Thymus (tissue), 14 donors: ENCODE measurements at places on chromosomes 7 and 10.

GRCh38 chr10:111273635-111274034 is 196.8 kb downstream of the ADRA2A start:
- DNase-seq = no peak

DNA sequence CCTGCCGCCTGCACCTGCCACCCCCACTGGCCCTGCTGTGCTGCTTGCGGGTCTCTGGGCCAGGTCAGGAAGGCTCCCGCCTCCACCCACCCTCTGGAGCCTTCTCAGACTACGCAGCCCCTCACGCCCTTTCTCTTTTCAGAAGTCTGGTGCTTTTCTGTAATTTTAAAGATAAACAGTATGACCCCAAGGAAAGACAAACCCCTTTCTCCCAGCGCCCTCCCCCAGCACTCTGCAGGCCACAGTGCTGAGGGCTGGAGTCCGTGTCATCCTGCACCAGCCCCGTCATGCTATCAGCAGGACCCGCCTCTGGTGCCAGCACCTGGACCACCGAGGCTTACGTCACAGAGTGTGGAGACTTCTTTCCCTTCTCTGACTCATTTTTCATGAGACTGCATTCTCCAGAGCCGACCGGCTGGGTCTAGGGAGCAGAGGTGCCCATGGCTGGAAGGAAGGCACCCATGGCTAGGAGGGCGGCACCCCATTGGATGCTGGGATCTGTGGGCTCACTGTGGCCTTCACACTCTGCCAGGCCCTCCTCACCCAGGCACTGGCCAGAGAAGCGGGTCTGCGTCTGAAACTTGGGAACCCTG is 53.4 kb downstream of the CFAP46 start:
- no peak for DNase-seq

GRCh38 chr7:49714182-49714581 is 59.3 kb upstream of the VWC2 start:
- DNase-seq = no peak

- no peak for DNase-seq
Measured at GRCh38 chr7:50801907-50802306, 19.2 kb upstream of the GRB10 start.

DNA sequence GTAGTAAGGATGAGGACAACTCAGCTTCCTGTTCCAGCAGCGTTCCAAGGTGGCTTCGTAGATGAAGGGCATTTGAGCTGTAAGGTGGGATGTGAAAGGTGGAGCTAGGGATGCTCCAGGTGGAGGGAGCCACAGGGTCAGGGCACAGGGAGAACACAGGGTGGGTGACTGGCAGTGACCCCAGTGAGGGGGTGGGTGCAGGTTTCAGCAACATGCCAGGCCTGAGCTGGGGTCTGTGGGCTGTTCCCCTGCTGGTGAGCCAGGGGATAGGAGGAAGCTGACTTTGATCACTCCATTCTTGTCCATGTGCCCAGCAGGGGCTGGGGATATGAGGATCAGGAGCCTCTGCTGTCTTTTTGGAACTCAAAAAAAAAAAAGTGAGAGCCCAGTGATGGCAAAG is 33.2 kb downstream of the CDH23 start:
- no peak for DNase-seq

DNA sequence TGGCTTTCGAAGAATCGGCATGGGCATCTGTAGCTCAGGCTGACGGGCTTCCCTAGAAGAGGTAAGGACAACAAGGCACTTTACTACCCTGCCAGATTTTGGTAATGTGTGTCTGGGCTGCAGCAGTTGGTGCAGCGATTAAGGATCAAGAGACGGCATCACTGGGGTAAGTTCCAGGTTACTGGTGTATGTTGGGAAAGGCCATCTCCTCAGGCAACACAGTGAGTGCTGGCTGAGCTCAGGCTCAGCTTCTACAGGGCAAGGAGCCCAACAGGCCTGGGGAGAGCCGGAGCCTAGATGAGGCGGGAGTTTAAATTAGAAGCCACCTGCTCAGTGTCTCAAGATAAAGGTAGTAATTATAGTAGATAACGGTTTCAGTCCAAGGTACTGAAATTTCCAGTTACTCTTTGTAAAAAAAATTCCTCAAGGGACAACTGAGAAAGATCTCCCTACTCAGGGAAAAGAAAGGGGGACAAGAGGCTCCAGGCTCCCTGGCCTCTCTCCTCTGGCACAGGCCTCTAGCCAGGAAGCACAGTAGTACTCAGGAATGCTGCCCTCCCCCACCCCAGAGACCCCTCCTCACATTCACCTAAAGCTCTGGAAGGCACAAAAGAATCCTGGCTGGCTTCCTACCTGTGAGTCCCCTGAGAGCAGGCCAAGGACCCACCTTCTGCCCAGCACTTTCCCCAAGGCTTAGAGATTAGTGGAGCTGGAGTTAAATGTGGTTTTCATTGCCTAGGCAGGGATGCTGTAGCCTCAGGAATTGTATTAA is 3.9 kb downstream of the CXCL12 start:
- no peak for DNase-seq

DNA sequence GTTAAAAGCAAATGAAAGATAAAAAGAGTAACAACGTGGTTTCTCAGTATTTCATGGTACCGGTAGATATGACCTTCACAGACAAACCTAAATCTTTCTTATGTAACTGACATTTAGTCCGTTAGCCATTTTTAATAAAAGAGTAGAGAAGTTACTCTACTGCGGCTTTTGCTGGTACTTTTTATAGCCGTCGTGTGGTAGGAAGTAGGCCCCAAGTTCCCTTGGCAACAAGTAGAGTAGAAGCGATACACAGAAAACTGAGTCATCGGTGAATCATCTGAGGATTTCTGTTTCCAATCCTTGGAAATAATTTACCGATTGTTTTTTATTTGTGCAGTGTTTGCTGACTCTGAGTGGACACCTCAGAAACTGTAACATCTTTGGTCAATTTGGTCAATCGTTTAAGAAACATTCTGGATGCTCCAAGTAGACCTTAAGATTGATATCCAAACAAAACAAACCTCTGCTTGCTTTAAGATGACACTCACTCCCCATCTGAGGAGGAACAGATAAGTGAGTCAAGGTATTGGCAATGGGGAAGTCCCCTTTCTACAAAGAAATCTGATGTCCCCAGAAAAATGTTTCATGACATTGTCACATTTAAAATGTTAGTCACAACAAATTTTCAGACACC is 63.9 kb upstream of the AHR start:
- peak; percentile 52 for DNase-seq

- no peak for DNase-seq
Measured at GRCh38 chr7:75808106-75808505, 5.5 kb downstream of the CCL24 start.

- no peak for DNase-seq
Measured at GRCh38 chr10:110649347-110650264, 5.5 kb downstream of the RBM20 start.

DNA sequence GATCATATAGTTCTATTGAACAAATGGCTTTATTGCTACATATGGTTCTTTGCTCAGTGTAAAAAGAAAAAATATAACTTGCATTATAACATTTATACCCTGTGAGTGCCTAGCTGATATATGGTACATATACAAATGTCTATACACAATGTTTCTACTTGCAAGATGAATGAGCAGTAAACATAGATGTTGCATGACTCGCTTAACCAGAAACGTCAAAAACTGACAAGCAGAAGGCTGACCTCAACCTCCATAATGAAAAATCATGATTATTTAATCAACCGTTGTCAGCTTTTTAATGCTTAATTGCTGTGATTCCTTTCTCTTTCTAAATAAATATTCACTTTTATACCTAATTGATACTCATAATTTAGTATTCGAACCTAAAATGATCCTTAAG is 183.3 kb downstream of the PTN start:
- no peak for DNase-seq
